ENCODE measurements at places on chromosomes 16 and 17. TPM values are rescaled to one million over a fixed set of nuclear protein-coding genes. Genes with fewer than 3 reads are reported as not detected.

The MPP2 gene
- total RNA-seq: 1.1 TPM

The DLX3 gene
- total RNA-seq: not detected

The CDH15 gene
- not detected for total RNA-seq

The ITGAD gene
- total RNA-seq: not detected

The ZNF469 gene
- 1.7 TPM for total RNA-seq

DNA sequence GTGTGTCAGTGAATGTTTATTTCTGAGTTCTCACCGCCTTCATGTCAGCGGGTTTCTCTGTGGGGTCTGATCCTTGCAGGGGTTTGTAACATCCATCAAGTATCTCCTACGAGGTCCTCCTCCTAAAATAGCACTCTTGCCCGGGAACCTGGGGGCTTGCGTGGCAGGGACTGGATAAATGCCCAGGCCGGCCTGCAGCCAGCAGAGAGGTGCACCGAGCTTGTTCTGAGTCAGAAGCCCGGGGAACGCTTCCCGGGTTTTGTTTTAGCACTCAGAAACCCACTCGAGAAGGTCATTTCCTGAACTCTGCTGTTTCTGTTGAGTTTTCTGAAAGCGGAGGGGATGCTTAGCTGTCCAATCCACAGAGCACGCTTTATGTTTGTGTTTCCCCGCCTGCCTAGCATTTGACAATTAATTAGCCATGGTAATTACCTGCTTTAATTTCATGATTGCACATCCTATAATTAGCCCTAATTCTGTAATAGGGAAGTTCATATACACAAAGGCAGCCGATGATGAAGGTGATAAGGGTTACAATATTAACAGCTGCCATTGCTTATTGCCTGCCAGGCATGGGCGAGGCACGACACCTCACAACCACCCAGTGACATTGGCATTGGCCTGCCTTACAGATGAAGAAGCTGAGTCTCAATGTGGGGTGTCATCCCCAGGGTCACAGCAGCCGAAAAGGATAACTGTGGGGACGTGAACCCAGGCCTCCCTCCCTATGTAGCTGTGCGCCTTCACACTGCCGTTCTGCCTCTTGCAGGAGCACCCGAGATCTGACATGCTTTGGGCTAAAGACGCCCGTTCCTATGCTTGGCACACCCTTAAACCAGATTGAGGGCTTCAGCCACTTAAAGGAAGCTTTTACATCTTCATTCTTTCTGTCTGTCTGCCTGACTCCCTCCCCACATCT lies 333.1 kb downstream of the CPPED1 start:
- no peak overlapping the region for H3K4me3 ChIP-seq
- no peaks in the 10 kb centered on the region for H3K27me3 ChIP-seq
- H3K36me3 ChIP-seq: no peaks in the 10 kb centered on the region
- no peak for DNase-seq

GRCh38 chr16:56357241-56357764 lies 68.0 kb downstream of the AMFR start:
- no peaks in the 10 kb centered on the region for H3K36me3 ChIP-seq
- no peak for DNase-seq
- H3K4me1 ChIP-seq: no peaks in the 10 kb centered on the region
- H3K27me3 ChIP-seq: no peaks in the 10 kb centered on the region
- H3K27ac ChIP-seq: no peak overlapping the region

GRCh38 chr17:71349908-71350600 lies 770.8 kb upstream of the SOX9 start:
- H3K27ac ChIP-seq: no peak overlapping the region
- H3K4me1 ChIP-seq: no peaks in the 10 kb centered on the region
- no peaks in the 10 kb centered on the region for H3K27me3 ChIP-seq
- no peaks in the 10 kb centered on the region for H3K36me3 ChIP-seq

DNA sequence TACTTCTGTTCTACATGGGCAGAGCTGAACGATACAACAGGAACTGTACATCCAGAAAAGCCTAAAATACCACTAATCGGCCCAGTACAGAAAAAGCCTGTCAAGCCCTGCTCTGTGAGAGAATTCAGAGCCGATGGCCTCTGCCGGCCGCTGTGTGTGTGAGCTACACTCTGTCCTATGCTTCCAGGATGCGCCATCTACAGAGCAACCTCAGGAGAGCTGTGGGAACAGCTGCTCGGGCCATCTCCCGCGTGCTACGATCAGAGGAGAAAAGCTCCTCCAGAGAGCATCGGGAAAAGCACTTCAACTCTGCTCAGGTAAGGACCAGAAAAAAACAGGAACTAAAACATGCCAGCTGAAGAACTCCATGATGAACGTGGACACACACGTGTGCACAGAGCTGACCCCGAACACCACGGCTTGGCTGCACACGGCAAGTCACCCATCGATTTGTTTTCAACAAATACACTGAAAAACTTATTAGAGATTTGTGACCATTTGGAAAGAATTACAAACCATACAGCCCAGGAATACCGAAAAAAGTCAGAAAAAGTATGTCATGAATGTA lies 115.9 kb downstream of the ANKRD11 start:
- no peak for DNase-seq
- no peak overlapping the region for H3K4me3 ChIP-seq
- peaks cover 57% of the 10 kb centered on the region for H3K4me1 ChIP-seq
- H3K36me3 ChIP-seq: peaks cover 7% of the 10 kb centered on the region
- no peaks in the 10 kb centered on the region for H3K27me3 ChIP-seq
- no peak overlapping the region for H3K27ac ChIP-seq

- H3K4me3 ChIP-seq: no peak overlapping the region
- peaks cover 49% of the 10 kb centered on the region for H3K4me1 ChIP-seq
- H3K27ac ChIP-seq: no peak overlapping the region
- H3K27me3 ChIP-seq: no peaks in the 10 kb centered on the region
Measured at GRCh38 chr17:40093580-40094201, 6.7 kb downstream of the NR1D1 start.

- H3K36me3 ChIP-seq: no peaks in the 10 kb centered on the region
- H3K4me1 ChIP-seq: no peaks in the 10 kb centered on the region
- H3K27ac ChIP-seq: no peak overlapping the region
- no peak for DNase-seq
Measured at GRCh38 chr16:82852388-82853008, 225.7 kb downstream of the CDH13 start.

DNA sequence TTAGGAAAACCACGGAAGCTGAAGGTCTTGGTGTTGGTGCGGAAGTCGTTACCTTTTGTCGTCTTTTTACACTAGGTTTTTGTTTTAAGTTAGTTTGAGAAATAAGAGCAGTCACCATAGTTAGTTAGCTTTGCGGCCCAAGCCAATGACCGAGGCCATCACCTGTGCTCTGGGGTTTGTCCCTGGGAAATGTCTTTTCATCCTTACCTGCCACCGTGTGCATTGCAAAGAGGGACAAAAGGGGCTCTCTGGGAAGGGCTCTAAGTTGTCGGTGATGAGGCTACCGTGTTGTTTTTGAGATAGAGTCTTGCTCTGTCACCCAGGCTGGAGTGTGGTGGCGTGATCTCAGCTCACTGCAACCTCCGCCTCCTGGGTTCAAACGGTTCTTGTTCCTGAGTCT lies 49.8 kb downstream of the NDE1 start:
- H3K36me3 ChIP-seq: peaks cover 29% of the 10 kb centered on the region
- H3K4me1 ChIP-seq: no peaks in the 10 kb centered on the region
- no peak overlapping the region for H3K27ac ChIP-seq

GRCh38 chr16:56401482-56401881 lies 23.9 kb downstream of the AMFR start:
- H3K4me1 ChIP-seq: no peaks in the 10 kb centered on the region
- H3K36me3 ChIP-seq: peaks cover 40% of the 10 kb centered on the region
- no peak overlapping the region for H3K4me3 ChIP-seq
- H3K27ac ChIP-seq: no peak overlapping the region
- no peak for DNase-seq

- no peaks in the 10 kb centered on the region for H3K27me3 ChIP-seq
- no peaks in the 10 kb centered on the region for H3K4me1 ChIP-seq
- no peak overlapping the region for H3K27ac ChIP-seq
- no peaks in the 10 kb centered on the region for H3K36me3 ChIP-seq
Measured at GRCh38 chr17:65202844-65203571, 65.8 kb downstream of the RGS9 start.

All from CD8-positive, alpha-beta memory T cell (primary cell).